ENCODE measurements at places on chromosomes 5 and 9. TPM values are rescaled to one million over a fixed set of nuclear protein-coding genes. Genes with fewer than 3 reads are reported as not detected.

Gene DMRT3
- 0.22 TPM for total RNA-seq

- DNase-seq = no peak
Observed at GRCh38 chr5:41908374-41909079, 4.4 kb downstream of the RIMOC1 start.

Gene PCDHA4
- total RNA-seq = 2.0 TPM

- no peak for DNase-seq
Observed at GRCh38 chr5:172678902-172679301, 37.8 kb downstream of the NEURL1B start.

Gene ZBTB34
- 10.8 TPM for total RNA-seq

DNA sequence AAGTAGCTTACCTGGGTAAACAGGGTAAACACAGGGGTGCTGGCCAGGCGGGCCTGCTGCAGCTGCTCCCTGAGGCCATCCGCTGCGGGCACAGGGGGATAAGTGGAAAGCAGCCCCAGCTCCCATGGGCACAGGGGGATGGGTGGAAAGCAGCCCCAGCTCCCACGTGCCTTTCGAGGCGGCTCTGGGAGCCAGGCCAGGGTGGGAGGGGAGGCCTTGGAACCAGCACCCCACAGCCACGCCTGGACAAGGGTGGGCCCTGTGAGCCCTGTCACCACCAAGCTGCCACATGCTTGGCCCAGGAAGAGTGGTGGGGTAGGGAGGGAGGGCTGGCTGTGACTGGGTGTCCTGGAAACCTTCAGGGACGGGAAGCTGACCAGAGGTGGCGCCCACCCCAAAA, 7.8 kb upstream of the CARD9 start:
- DNase-seq = no peak

- DNase-seq = no peak
Observed at GRCh38 chr5:161481922-161482321, 64.6 kb downstream of the GABRB2 start.

Gene FCN2
- total RNA-seq = not detected

GRCh38 chr5:171205375-171205774, 103.7 kb upstream of the TLX3 start:
- no peak for DNase-seq

- DNase-seq = no peak
Observed at GRCh38 chr5:79416499-79416898, 97.4 kb downstream of the HOMER1 start.

DNA sequence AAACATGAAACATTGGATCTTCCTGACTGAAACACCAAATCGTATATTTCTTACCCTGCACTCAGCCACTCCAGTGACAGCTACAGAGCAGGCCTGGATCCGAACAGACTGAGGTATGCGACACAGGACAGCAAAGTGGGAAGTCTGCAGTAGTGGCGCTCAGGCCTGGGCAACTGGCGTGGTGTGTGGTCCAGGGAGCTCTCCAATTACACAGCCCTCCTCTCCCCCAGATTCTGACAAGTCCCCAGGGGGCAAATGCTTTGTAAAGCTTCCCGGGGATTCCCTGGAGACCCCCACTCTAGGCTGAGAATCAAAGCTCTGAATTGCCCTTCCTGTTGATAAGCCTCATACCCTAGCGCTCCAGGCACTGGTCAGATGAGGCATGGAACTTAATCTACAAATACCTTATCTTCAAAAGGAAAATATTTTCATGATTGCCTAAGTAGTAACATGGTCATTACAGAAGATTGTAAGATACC, 104.8 kb upstream of the ERCC6L2 start:
- DNase-seq = no peak

DNA sequence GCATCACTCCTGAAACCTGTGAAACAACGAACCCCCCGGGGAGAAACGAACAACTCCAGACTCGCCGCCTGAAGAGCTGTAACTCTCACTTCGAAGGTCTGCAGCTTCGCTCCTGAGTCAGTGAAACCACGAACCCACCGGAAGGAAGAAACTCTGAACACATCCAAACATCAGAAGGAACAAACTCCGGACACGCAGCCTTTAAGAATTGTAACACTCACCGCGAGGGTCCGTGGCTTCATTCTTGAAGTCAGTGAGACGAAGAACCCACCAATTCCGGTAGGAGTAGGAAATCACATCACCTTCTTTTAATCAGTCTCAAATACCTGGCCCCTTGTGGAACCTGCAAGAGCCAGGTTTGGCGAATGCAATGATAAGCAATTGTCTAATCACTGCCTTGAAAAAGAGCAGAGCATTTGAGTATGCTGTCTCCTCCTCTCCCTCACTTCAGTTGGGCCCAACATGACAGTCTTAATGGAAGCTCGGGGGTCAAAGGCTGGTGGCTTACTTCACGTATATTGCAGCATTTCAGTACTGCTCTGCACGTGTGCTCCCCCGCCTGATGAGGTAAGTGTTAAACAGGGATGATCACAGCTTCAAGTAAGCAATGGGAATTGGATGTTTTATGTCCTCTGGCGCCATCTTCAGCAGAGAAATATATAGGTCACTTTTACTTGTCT, 473 bp downstream of the IRGM start:
- no peak for DNase-seq

GRCh38 chr5:118253225-118254061, 734.9 kb downstream of the DTWD2 start:
- no peak for DNase-seq

Gene SLC6A19
- total RNA-seq = under 0.01 TPM

DNA sequence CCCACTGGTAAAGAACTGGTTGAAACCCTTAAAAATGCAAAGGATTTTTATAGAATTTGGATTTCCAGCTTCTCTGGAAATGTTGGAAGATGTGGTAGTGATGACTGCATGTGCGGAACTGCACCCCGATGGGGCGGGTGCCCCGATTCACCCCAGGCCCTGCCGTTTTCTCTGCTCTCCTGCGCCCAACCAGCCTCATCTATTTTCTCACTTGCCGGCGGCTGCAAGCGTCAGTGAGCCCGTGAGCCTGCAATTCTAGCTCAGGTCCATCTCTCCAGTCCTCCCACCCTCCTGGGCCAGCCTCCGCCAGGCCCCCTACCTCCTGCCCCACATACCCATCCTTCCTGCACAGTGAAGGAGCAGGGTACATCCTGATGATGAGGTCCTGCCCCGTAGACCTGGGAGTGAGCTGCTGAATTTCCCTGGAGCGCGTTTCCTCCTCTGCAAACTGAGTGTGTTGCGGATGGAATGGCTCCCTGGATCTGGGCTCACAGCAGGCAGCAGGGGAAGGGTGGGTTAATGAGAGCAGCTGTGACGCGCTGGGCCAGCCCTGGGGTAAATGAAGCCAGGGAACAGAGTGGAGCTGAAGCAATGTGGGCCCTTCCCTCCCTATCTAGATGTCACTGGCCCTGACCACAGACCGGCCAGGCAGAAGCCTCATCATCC, 45.9 kb upstream of the PHYKPL start:
- DNase-seq = no peak
